ENCODE measurements at places on chromosomes 4 and X.

- peak; percentile 57 for DNase-seq
Measured at GRCh38 chrX:38220024-38220414, 652 bp downstream of the SRPX start.

DNA sequence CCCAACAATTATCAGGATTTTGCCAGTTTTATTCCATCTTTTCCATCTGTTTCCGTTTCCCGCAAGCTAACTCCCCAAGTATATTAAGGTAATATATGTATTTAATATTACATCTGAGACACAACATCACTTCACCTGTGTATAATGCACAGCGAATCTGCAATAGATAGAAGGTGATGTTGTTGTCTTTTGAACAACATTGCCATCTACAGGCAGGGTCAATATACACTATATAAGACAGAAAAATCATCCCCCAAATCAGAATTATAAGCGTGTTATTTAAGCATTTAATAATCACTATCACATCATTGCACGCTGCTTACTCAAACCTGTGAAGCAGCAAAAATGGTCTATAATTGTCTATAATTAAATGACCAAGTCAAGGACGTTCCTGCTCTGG, 1115.5 kb downstream of the NLGN4X start:
- peak; percentile 36 for DNase-seq

DNA sequence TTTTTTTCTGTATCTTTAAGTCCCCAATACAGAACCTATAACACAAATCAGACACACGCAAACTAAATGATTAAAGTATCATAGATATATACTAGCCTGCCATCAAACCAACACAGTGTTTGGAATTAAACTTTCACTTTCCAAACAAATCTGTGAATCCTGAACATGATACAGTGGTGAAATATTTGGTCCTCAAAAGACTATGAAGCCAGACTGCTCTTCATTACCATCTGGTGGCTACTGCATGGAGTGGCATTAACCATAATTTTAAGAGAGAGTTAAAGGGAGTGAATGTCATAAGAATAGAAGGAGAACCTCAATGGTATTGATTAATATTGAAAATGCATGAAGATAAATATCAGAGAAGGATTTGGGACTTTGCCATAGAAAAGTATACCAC, 9.2 kb upstream of the GABRA4 start:
- DNase-seq, result peak; percentile 47

DNA sequence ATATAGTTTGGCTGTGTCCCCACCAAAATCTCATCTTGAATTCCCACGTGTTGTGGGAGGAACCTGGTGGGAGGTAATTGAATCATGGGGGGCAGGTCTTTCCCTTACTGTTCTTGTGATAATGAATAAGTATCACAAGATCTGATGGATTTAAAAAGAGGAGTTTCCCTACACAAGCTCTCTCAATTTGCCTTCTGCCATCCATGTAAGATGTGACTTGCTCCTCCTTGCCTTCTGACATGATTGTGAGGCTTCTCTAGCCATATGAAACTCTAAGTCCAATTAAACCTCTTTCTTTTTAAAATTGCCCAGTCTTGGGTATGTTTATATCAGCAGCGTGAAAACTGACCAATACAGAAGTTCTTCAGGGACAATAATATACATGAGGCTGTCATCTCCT, 425.1 kb downstream of the PABPC4L start:
- DNase-seq, result no peak

DNA sequence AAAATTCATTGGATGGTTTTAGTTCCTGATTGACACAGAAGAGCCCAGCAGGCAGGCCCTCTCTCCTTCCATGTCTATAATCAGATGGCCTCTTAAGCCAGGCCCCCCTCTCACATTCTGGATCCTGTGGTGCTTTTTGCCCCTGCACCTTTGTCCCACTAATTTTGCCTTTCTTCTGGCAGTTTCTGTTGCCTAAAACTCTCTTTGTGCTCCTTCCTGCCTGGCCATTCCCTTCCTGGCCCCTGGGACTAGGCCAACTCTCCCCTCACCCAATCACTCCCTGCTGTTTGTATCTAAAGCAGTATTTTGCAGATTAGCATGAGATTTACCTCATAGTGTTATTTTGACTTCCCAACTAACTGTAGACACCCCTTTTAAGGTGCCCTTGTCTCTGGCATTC, 42.7 kb upstream of the DDX3X start:
- DNase-seq, result no peak

- no peak for DNase-seq
Measured at GRCh38 chr4:185625503-185625902, 90.2 kb upstream of the PDLIM3 start.

GRCh38 chrX:134580907-134581306, 77.4 kb downstream of the PLAC1 start:
- DNase-seq, result no peak

DNA sequence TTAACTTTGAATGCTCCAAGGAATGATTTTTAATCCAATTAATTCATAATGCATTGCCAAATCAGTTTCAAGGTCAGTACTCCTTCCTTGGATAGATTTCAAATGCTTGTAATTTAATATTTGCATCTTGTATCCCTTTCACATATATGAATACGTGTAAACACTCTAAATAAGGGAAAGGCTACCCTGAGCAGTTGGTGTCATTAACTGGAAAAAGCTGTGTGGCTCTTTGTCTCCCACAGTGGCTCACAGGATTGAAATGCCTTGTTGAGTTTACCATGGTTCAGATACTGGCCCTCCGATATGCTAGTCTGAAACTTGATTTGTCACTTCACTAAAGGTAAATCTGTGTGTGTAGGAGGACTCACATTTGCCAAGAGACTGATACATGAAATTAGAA, 16.7 kb upstream of the ACOT9 start:
- DNase-seq, result no peak

- DNase-seq, result no peak
Measured at GRCh38 chr4:84146300-84146959, 352.7 kb downstream of the NKX6-1 start.

DNA sequence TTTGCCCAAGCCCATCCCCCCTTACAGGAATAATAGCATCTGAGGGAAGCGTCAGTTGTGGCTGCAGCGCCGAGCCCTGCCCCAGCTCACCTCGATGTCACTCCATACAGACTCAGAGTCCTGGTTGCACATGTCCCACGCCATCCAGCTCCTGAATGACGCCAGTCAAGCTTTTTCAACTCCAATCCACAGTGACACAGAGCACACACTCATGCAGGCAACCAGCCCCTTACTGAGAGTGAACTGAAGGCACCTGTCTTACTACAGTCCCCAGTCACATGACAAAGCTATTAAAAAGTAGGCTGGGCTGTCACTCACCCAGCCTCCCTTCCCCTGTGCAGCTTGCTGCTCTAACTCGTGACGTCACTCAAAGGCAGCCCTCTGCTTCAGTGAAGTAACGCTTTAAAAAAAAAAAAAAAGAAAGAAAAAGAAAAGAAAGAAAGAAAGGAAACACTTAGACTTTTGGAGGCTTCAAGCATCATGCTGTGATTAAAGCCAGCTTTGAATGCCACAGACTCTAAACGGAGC, at the start of gene PPARGC1A:
PPARGC1A (minus strand) TSS at position 234 of the 528 bp plus-strand sequence; CDS start at position 144, 90 bp downstream.
- peak; percentile 97 for DNase-seq

GRCh38 chrX:56728321-56728720, 722 bp upstream of the NBDY start:
- DNase-seq, result peak; percentile 6

GRCh38 chrX:56812515-56813105, 83.6 kb downstream of the NBDY start:
- DNase-seq, result no peak

GRCh38 chr4:116639070-116639577, 446.3 kb downstream of the TRAM1L1 start:
- no peak for DNase-seq

DNA sequence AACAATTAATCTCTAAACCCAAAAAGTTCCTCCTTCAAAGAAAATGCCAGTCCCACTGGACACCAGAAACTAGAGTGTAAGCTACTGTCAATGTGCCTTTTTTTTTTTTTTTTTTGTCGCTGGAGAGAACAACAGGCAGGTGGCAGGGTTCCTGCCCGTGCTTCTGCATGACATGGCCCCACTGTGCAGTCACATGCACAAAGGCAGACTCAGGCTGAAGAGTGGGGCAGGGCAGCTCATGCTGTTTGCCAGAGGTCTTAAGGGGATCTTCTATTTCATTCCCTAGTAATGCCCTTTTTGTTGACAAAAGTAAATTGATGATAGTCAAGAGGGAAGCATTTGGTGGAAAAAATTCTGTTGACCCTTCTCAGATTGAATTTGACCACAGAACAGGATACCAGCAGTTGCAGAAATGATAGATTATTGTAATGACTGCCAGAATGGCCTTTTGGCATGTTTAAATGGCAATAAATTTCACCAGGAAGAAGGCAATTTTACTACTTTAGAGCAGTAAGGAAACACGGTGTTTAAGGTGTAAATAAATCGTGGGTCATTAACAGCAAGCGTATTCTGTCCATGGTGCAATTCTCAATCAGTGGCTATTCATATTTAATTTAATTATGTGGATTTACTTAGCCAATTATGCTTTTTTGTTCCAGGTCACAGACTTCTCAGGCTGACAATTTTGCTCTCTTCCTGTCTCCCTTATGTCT, 80.9 kb downstream of the NKX6-1 start:
- DNase-seq, result peak; percentile 88

- DNase-seq, result peak; percentile 39
Measured at GRCh38 chr4:187227907-187228704, 504.4 kb upstream of the FAT1 start.

DNA sequence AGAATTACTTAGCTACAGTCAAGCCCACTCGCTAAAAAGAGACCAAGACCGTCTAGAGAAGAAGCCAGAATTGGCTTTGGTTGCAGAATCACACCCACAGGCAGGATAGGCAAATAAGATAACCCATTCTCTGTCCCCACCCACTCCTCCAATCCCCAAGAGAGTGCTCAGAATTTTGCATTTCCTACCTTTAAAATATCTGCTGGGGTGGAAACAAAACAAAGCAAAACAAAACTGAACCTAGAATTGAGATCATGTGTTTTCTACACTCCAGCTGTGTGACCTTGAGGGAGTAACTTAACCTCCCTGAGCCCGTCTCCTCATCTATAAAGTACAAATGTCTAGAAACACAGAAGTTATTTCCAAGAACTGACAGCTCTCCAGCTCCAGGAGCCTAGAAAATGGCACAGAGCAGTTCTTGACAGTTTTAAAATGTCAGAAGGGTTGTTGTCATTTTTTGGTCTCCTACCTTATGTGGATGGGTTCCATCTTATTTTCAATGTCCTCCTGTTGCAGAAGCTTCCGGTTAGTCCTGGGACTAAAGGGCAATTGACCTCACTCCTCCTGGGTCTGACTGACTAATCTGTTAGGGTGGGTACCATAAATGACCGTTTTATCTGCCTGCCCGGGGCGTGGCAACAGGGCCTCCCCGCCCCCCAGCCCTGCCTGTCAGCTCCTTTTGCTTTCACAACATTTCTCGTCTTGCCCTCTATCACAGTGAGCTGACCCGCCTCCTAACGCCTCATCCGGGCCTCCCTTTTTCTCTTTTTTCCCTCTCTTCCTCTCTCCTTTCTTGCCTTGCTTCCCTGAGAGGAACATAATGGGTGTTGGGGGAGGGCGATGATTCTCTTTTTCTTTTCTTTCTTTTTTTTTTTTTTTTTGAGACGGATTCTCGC, 114.0 kb downstream of the RBM47 start:
- peak; percentile 23 for DNase-seq

DNA sequence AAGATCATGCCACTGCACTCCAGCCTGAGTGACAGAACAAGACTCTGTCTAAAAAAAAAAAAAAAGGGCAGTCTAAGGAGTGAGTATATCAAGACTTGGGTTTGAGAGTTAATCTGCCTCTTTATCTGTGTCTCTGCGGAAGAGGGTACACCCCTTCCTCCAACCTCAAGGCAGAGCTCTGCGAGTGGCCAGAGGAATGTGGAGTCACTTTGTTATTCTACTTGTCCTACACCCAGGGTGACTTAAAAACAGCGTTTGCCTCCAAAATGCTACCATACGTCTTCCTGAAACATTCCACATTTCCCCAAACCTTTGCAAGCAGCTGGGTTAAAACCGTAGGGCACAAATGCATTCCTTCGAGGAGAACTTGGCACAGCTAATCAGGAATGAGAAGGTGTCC, 199.9 kb downstream of the SHOX start:
- no peak for DNase-seq

DNA sequence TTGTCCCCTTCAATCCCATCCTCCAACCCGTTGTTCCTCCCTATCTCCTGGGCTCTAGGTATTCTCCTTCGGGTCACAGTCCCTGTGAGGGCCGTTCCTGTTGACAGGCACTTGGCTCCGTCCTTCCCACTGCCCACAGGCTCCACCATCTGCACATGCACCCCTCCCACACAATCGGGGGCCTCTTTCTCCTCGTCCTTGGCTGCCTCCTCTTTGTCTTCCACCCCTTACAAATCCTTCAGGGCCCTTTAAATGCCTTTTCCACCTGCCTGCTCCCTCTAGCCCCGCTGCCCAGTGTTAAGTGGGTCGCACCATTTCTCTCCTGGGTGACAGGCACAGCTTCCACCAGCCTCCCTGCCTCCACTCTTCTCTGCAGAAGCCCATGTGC, 2.7 kb upstream of the AVPR2 start:
- no peak for DNase-seq

GRCh38 chrX:48864210-48864609, 28.8 kb upstream of the PCSK1N start:
- DNase-seq, result no peak

DNA sequence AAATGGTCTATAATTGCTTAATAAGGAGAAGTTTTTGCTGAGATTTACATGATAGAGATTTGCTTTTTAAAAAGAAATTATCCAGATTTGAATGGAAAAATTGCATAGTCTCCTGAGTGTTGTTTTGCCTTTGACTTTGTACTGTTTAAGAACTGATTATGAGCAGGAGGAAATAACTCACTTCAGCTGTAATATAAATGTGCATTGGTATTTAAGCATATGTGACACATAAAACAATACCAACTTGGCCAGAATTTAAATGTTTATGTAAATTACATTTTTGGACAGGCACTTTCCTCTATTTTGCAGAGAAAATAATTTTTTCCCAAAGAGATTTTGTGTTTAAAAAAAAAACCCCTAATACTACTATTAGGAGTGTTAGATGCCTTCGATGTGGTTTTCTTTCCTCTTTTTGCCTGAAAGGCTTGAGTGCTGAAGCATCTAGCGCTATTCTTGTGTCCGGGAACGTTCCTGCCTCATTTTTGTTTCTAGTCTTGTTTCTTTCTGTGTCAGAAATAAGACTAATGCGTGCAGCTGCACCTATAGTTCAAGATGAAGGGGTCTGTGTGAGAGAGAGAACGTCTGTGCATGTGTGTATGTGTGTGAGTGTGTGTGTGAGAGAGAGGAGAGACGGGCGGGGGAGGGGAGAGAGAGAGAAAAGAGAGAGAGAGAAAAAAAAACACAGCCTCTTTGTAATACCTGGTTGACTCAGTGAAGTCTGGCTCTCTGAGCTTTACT, 60.8 kb downstream of the TBL1X start:
- no peak for DNase-seq

Data from DMS53 (cell line).